ENCODE measurements at places on chromosomes 1 and 21.

DNA sequence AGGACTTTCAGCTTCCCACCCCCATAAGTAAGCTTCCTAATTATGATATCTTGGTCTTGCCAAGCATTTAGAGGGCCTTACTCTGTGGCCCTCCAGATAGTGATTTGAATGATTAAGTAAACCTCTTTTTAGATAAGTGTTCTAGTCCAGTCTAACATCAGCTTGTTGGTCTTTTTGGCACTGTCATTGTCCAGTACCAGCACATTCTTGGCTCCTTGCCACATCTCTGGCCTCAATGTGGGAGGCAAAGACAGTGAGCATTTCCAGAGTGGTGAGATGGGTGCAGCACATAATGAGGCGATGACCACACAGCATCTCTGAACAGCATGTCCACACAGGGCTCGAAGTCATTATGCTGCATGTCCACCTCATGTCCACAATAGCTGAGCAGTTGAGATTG is 6.1 kb downstream of the CAPZA1 start:
- DNase-seq, result no peak

- no peak for DNase-seq
Observed at GRCh38 chr1:106836708-106837107, 219.8 kb upstream of the PRMT6 start.

- no peak for DNase-seq
Observed at GRCh38 chr1:2355373-2356261, 35.7 kb downstream of the MORN1 start.

DNA sequence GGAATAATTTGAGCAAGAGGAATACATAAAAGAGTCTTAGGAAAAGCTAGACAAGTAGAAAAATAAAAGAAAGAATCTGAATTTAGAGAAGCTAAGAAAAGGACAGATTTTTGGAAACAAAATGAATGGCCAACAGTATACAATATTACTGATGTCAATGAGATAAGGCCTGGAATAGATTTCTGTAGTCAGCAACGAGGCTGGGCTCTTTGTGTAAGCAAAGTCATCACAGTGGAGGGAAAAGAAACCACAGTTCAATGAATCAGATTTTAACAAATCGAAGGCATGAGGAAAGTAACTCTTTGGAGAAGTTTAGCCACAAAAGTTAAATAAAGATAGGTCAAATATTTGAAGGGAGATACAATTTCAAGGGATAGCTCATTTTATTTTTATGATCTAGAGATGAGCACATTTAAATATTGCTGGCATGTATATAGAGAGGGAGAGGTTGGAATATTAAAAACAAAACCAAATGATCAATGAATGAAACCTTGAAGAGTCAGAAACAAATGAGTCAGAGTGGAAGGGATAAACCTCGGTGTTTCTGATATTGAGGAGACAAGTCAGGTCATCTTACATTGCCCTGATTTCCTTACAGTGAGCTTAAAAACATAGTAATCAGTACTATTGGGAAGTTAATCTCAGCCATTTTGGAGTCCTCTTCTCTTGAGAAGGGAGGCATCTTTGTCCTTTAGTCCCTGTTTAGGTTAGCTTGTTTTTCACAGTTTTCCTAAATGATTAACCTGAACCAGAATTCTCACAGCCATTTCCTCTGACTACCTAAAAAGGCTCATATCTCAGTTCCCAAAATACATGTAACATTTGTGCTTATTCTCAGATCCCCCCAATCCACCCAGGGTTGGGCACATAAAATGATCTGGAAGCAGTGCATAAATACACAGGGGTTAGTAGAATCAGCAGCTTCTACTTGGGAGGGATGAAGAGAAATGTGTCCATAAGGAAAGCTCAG is 620.0 kb upstream of the B3GALT2 start:
- DNase-seq, result no peak

DNA sequence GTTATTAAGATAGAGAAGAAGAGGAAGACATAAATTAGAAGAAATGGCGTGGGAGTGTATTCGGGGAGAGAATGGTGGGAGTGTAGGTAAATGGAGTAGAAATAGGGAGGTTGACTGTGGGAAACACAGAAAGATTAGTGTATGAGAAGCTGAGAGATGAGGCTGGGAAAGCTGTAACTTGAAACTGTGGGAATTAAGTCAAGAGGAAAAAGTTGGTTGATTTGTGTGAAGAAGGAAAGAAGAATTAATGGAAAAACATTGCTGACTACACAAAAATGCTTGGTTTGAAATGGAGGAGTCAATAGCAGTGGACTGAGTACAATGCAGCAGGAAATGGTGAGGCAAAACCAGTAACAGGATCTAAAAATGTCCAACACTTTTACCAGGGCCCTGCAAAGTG is 448.3 kb downstream of the PTPRC start:
- no peak for DNase-seq

GRCh38 chr1:160346958-160347357 is 3.8 kb downstream of the NCSTN start:
- no peak for DNase-seq

GRCh38 chr1:193957556-193958095 is 771.2 kb upstream of the B3GALT2 start:
- DNase-seq, result no peak

DNA sequence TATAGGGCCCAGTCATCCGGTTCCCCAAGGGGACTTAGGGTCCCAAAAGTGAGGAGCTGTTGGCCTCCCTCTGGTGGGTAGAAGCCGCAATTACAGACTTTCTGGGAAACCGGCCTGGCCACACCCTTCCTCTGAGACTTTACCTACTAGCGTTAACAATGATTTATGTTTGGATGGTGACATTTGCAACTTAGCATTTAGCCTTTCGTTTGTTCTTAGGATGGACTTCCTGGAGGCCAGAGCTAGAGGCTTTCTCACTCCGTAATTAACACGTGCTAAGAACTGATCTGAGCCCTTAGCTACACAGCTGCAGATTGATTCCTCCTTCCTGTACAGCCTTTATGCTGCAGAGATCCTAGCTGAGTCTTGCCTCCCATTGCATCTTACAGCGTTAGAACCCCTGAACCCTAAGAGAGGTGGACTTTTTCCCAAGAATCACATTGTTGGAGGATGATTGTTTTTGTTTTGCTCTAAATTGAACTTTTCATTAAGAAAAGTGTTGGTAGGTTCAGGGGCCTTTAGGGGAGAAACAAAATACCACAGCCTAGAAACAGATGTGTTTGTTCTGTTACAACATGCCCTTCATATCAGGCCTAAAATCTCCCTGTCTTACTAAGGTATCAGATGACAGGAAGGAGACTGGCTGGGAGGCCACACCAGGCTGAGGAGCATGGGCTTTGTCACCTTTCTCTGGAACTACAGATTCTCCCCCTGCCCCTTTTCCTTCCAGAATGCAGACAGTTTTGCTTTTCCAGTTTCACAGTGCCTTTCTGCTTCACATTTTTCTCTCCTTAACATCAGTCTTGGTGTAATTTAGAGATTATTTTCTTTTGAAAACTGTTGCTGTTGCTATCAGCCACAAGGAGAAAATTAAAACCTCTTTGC is 1.9 kb downstream of the S100A11 start:
- no peak for DNase-seq

DNA sequence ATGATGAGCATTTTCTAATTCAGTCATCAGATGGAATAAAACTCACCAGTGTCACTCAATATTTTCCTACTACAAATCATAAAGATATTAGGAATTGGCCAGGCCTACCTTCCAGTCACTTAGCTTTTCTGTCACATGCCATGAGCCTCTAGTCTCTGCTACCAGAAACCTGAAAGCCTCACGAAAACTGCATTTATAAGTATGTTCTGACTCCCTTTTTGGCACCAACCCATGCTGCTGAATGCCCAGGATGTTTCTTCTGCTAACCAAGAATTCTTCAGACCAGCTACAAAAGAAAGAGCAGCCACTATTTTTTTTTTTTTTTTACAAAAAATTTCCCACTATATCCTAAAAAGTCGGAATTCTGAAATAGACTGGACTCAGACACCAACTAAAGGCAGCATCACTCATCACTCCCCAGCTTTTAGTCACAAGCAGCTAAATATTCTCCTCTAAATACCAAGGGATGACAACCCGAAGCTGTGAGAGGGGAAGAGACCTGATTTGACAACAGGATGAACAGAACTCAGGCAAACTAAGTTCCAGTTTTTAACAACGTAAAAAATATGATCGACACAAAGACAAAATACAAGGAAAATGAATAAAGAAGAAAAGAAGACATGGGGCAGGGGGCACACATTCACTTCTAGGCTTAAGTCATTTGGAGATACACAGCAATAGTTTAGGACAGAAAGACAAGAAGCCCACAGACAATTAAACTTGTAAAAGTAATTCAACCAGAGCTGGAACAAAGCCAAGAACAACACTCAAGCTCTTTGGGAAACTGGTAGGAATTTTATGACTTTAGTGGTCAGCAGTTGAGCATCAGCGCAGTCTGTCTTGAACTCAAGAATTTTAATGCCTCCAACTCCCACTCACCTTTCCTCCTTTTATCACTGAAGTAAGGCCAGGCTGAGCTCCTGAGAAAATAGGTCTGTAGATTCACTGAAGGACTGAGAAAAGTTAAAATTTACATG is 1.7 kb downstream of the DCAF8 start:
- DNase-seq, result no peak

DNA sequence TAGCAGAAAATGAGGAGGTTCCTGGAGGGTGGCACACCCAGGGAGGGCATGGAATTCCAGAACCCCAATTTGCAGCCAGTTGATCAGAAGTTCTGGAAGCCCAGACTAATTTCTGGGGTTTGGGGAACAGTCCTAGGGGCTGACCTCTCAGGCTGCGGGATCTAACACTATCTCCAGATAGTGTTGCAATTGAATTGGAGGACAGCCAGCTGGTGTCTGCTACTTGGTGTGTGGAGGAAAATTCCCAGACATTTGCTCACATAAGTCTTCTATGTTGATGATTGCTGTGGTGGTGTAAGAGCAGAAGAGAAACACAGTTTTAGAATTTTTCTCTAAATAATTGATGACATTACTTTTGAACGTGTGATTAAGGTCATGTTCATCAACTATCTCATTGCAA is 154.3 kb upstream of the RNPC3 start:
- DNase-seq, result no peak

GRCh38 chr1:61223140-61223539 is 140.8 kb downstream of the NFIA start:
- DNase-seq, result no peak

GRCh38 chr1:154304664-154305337 is 16.1 kb upstream of the AQP10 start:
- no peak for DNase-seq

DNA sequence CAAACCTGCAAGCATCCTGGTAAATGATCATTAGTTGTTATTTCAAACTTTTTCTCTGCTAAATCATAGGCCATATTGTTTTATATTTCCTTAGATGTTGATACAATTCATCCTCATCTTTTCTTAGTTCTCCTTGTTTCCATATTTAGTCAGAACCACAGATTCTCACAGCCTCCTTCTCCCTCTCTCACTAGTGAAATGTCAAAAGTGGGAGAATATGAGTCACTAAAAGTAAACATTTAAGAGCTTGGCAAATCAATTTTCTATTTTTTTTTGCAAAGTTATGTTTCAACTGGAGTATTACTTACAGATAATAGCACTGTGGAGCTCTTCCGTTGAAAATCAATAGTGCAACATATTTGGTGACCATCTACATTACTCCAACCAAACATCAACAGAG is 308.8 kb downstream of the COL11A1 start:
- no peak for DNase-seq

DNA sequence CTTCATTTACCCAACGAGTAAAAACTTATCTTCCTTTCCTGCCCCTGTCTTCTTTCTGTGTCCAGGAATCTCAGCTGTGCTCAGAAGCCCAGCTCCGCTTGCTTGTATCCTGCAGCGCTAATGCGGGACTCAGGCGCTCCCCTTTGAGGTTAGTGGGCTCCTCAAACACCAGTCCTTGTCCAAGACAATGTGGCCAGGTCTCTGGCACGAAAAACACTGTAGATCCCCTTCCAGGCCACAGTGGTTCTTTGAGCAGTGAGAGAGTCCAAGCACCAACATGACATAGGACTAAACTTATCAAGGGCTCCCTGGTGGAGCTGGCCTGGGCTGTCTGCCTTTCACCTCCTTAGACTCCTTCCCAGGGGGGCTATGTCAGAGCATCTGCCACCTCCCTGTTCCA is 53.7 kb downstream of the PLD5 start:
- no peak for DNase-seq

DNA sequence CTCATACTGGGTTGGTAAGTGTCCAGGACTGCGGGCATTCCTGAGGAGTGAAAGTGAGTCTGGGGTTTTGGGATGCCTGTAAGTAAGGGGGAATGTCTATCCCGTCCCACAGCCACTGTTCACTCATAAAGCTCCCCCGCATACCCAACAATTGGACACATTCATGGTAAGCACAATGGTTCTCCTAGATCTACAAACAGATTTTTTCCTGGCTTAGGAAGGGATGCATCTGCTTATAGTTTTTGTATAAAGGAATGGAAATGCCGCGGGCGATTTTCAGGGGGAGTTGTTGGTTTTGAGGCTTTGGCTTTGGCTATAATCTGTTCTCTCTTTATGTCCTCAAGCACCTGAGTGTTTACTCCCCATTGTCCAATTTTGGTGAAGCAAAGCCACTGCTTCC is 7.1 kb downstream of the ERVH48-1 start:
- no peak for DNase-seq

DNA sequence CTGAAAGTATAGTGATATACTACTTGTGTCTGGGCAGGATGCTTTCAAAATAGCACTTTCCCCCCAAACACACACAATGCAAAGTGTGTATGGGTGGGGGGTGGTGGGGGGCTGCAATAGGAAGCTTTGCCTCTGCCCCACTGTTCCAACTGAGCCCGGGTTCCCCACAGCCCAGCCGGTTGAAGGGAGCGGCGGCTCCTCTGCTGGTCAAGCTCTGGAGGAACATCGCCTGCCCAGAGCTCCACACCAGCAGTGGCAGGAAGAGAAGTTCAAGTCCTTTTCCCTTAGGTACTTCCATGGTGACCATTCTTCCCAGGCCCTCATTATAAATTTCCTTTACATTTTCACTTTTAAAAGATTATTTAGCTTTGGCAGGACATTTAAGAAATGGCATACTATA is 74.9 kb downstream of the CAPZB start:
- no peak for DNase-seq

GRCh38 chr21:31930001-31930400 is 57.2 kb downstream of the HUNK start:
- DNase-seq, result no peak

GRCh38 chr1:215599418-215600074 is 32.4 kb downstream of the KCTD3 start:
- no peak for DNase-seq

DNA sequence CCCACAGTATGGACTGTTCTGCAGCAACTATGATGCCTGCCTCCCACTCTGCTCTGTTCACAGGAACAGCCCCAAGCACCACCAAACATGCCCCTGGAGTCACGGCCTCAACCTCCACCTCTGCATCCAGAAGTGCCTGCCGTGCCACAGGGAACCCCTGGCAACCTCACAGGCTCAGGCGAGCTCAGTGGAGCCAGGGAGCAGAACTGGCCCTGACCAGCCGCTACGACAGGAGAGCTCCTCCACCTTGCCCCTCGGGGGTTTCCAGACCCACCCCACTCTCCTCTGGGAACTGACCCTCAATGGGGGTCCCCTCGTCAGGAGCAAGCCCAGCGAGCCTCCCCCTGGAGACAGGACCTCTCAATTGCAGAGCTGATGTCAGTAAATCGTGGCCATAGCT is 13.0 kb downstream of the MRAP start:
- no peak for DNase-seq
